Activated naive CD4-positive, alpha-beta T cell treated with anti-CD3 and anti-CD28 coated beads, Interleukin-2, amount 50 U/mL, for 72 hours (primary cell): ENCODE measurements at places on chromosomes 3 and 15. TPM values are rescaled to one million over a fixed set of nuclear protein-coding genes. Genes with fewer than 3 reads are reported as not detected.
A peak's percentile ranks its signal among the peaks of the same experiment; 100 is the strongest.

- no peak for DNase-seq
These were observed 689.7 kb upstream of the BCHE start for GRCh38 chr3:166526881-166527280.

DNA sequence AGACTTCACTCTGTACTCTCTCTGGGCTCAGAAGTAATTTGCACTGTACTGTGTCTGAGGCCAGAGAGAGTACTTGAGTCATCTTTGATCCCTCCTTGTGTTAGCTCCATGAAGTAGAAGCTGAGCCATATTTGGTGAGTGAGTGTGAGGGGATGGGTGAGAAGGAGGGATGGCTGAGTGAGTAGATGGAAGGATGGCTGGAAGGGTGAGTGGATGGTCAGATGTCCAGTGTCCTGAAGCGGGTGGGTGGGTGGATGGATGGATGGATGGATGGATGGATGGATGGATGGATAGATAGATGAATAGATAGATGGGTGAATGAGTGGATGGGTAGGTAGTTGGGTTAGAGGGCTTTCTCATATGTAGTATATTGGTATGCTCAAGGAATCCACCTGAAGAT is 39.3 kb downstream of the FGD5 start:
- no peak for DNase-seq

- no peak for DNase-seq
These were observed 21.1 kb upstream of the ACTL6A start for GRCh38 chr3:179541596-179541995.

GRCh38 chr3:23904545-23904944 is 12.2 kb downstream of the NKIRAS1 start:
- no peak for DNase-seq

GRCh38 chr15:97968380-97968779 is 7.9 kb downstream of the ARRDC4 start:
- no peak for DNase-seq

SCAANT1 gene
- total RNA-seq, result not detected

GRCh38 chr15:31579282-31579681 is 252.6 kb downstream of the KLF13 start:
- DNase-seq, result no peak

- no peak for DNase-seq
These were observed 227.2 kb downstream of the CNTN3 start for GRCh38 chr3:74387111-74387735.

GRCh38 chr3:124634210-124635168 is 95.8 kb upstream of the UMPS start:
- no peak for DNase-seq

DNA sequence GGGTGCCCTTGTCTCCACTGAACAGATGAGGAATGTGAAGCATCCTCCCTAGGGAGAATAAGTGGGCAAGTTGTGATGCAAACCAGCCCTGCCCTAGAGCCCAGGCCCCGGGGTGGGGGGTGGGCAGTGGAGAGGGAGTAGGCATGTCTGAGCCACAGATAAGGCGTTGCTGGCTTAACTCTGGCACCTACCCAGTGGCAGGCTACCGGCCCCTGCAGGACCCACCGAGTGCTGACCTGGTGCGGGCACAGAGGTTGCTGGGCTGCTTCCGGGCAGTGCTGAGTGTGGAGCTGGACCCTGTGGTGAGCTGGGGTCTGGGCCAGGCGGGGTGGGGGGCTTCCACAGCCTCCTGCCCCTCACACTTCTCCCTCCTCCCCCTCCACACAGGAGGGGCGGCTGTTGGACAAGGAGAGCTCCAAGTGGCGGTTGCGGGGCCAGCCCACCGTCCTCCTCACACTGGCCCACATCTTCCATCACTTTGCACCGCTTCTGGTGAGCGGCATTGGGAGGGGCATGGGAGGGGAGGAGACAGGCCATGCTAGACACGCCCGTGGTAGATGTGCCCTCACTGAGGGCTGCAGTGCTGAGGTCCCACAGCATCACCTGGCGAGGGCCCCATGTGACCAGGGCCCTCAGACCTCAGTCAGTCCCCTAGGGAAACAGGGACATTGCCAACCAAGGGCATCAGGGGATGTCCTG is 10.1 kb downstream of the RNF123 start:
- no peak for DNase-seq

DNA sequence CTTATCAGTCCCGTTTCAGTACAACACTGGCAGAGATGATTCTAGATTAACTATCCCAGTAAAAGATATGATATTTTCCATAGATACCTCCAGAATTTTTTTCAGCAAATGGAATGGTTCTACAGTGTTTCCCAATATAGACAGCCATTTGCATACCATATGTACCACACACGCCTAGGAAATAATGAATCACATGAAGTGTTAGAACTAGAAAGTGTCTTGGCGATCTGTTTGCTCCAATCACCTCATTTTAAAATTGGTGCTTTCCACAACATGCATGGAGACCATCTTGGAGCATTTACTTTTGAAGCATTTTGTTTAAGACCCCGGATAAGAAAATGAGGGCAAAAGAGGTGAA is 2.0 kb downstream of the C2CD4A start:
- no peak for DNase-seq

- no peak for DNase-seq
These were observed 50.5 kb upstream of the SEC22A start for GRCh38 chr3:123151251-123151705.

OR5H2 gene
- not detected for total RNA-seq

RETNLB gene
- total RNA-seq, result not detected

DNA sequence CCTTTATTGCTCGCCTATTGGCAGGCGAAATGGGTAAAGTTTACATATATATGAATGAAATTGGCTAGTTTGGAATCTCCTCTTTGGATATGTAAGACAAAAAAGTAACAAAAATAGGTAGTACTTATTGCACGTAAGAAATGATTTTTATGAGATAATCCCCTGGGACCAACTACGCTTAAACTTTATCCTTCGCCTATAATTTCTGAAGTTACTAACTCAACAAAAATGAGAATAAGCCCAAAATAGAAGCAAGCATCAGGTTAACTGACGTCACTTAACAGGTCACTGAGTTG is 438 bp upstream of the SLC49A4 start:
- DNase-seq, result no peak

GRCh38 chr3:121663171-121663847 is 2.6 kb upstream of the HCLS1 start:
- no peak for DNase-seq

PLSCR2 gene
- total RNA-seq, result not detected

- DNase-seq, result no peak
These were observed 301.7 kb upstream of the RORA start for GRCh38 chr15:61530769-61531168.

GRCh38 chr3:112855883-112856282 is 9.2 kb upstream of the CD200R1L start:
- DNase-seq, result no peak

DNA sequence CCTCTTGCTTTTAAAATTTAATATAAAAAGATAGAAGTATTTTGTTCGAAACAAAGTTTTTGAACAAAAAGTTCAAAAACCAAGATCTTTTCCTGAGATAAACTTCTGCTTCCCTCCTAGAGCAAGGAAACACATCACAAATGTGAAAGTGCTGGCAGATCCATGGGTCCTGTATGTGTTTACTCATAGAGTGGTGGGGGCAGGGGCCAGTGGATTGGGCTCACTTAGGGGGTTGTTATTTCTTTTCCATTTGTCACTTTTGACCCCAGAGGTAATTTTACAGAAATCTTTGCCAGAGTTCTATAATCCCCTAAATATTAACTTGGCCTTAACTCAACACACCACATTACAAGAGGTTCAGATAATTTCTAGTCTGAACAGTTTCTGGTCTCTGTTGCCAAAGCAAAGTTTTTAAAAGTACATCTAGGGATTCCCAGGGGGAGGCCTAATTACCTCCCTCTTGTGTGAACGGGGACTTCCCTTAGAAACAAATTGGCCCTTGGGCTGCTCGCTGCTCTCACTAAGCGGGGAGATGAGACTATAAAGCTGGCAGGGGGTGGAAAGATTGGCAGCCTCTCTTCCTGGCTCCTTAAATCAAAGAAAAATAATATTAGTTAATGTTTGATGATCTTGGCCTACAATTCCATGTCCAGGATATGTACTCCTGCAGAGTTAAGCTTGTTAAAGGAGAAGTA is 66.8 kb upstream of the PTX3 start:
- DNase-seq, result no peak

- DNase-seq, result peak; percentile 49
These were observed 30.8 kb upstream of the SLC41A3 start for GRCh38 chr3:126114443-126115386.
